ENCODE measurements at places on chromosomes 6 and 20.

GRCh38 chr6:149213829-149214228, 103.7 kb upstream of the TAB2 start:
- no peak for DNase-seq

DNA sequence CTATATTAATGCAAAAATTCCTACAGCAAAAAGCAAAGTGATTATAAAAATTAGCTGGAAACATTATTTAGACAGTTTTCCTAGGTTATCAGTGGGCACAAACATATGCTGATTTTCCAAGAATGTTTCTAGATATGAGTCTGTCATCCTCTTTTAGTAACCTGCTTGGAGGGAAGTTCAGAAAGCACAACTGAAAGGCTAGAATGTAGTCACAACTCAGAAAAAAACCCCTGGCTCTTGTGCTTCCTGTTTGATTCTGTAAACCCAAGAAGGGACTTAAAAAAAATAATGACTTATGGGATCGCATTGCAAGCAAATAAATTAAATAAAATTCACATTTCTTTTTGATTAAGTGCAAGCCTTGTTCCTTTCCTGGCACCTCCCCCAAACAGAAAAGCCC, 708.4 kb upstream of the EPHA7 start:
- DNase-seq: no peak

DNA sequence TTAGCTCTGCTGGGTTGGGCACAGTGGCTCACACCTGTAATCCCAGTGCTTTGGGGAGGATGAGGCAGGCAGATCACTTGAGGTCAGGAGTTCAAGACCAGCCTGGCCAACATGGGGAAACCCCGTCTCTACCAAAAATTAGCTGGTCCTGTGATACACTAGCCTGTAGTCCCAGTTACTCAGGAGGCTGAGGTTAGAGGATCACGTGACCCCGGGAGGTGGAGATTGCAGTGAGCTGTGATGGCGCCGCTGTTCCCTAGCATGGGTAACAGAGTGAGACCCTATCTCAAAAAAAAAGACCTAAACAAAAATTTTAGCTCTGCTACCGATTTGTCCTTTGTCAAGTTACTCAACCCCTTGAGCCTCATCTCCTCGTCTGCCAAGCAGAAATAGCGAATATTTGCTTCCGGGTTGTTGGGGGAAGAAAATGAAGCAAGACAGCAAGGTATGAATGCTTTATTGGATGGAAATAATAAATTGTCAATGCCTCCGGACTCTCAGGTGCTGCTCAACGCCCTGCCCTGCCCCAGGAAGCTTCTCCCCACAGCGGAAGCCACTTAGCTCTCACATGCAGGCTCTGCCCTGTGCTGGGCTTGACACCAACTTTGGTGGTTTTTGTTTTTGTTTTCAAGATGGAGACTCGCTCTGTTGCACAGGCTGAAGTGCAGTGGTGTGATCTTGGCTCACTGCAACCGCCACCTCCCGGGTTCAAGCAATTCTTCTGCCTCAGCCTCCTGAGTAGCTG, 24.9 kb upstream of the ITCH start:
- no peak for DNase-seq

DNA sequence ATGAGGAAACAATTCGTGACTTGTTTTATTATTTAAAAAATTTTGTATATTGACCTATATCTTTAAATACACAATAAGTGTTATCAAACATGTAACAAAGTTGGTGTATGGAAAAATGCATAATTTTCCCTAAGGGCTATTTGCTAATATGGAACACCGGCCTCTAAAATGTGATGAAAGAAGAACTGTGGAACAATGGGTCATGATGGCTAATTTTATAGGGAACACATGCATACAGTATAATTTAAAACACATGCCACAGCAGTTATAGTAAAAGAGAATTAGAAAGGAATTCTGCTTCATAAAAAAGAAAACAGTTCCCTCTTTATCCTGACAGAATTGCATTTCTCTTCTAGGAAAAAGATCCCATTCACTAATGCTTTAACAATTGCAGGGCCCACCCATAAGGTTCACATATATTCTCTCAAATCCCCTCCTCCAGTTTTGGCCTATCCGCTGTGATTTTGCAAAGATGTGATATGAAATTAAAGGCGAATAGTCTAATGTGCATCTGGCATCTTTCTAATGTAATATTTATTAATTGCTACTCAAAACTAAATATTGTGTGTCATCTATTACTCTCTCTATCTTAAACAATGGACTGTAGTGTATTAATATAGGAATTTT, 628.1 kb upstream of the CITED2 start:
- DNase-seq: peak; percentile 33

- no peak for DNase-seq
Observed at GRCh38 chr6:22028403-22029090, 268.3 kb downstream of the PRL start.

GRCh38 chr6:135419162-135419561, 78.4 kb downstream of the AHI1 start:
- peak; percentile 2 for DNase-seq

GRCh38 chr6:37125774-37126492, 44.0 kb upstream of the PIM1 start:
- no peak for DNase-seq

DNA sequence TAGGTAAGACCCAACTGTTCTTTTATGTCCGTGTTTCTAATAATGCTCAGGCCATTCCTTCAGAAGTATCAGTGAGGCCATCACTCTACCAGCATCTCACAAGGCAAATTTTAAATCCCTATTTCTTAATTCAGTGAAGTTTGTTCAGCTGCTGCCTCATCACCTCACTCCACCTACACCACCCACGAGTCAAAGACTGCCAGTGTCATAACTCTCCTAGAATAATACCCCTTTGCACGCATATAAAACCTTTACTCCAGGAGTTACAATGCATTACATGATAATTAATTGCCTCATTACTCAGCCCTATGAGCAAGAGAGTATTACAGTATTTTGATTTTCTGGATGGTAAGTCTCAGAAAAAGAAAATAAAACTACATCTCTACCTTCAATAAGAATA, 793.6 kb downstream of the TFAP2A start:
- DNase-seq: peak; percentile 6

DNA sequence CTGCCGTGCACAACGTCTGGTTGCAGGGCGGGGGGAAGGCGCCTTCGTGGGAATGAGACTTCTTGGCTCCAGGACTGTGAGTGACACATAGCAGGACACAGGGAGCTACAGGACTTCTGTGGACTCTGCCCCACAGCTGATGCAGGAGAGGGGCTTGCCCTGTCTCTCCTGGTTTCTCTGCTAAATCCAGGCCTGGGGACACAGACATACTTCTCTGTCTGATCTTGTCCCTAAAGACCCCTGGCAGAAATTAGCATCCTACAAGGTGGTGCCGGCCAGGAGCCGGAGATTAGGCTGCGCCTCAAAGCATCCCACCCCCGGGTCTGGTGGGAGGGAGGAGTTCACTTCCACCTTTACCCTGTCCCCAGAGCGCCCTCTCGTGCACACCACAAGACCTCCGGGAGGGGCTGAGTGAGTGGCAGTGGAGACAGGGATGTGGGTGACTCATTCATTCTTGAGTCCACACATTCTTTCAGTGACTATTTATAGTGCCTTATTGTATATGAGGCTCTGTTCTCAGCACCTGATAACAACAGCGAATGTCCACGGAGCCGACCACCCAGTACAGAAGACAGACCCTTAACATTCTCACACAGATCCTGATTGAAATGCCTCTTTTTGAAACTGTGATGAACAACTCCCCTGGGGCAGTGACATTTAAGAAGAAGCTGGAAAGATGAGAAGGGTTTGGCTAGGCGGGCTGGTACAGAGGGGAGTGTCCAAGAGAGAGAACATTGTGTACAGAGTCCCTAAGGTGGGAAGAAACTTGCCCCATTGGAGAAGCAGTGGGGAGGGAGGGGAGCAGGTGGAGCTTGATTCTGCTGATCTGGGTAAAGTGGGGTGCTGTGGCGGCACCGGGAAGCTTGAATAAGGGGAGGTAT, 39.0 kb downstream of the GMPR start:
- DNase-seq: peak; percentile 88

DNA sequence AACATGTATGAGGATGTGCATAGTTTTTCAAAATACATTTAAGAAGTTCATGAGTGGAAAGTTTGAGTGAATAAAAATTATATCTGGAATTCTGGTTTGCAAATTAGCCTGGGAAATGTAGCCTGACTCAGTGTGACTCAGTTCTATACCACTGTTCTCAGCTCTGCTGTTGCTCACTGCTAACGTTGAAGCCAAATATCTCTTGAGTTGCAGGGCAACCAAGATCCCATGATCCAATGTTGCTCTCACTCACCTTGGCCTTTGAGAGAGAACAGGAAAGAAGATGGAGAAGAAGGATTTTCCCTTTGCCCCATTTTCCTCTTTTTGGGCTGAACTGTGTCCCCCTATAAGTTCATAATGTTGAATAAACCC, 28.9 kb downstream of the PSMB9 start:
- DNase-seq: peak; percentile 68

GRCh38 chr20:15026759-15027158, 689.3 kb upstream of the FLRT3 start:
- DNase-seq: no peak

DNA sequence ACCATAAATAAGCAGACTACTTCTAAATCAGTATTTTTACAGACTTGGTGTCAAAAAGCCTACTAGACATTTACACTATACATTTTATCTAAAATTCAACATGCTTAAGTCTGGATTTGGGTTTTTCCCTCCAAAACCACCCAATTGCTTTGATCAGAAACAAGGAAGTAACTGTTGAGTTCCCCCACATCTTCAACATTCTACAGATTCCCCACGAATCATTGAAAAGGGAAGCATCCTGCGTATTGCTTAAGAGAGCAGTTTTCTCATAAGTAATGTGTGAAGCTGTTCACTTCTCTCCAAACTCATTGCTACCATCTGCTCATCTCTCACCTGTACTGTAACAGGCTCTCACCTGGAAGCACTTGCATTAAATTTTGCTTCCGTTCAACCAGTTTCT, 36.4 kb upstream of the RNF144B start:
- DNase-seq: no peak

GRCh38 chr20:9092113-9092512, 23.2 kb downstream of the PLCB4 start:
- DNase-seq: no peak

- no peak for DNase-seq
Observed at GRCh38 chr6:78513856-78514255, 353.5 kb upstream of the IRAK1BP1 start.

DNA sequence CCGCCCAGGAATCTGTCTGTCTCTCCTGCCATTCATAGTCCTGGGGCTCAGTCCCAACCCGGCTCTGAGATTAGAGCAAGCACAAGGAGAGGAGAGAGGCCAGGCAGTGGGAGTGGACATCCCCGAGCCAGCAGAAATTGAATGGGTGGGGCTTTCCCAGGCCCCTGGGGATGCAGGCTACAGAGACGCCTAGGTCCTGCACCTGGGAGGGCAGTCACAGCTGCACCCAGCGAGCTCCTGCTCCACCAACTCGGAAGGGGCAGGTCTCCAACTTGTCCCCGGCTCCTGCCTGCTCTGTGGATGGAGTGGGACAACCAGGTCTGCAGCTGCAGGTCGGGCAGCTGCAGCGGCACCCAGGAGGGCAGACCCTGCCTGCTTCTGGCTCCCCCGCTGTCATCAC, 11.1 kb upstream of the AIG1 start:
- DNase-seq: no peak

- no peak for DNase-seq
Observed at GRCh38 chr6:150745896-150746295, 119.6 kb upstream of the MTHFD1L start.

GRCh38 chr6:100509101-100509500, 44.4 kb upstream of the SIM1 start:
- no peak for DNase-seq

DNA sequence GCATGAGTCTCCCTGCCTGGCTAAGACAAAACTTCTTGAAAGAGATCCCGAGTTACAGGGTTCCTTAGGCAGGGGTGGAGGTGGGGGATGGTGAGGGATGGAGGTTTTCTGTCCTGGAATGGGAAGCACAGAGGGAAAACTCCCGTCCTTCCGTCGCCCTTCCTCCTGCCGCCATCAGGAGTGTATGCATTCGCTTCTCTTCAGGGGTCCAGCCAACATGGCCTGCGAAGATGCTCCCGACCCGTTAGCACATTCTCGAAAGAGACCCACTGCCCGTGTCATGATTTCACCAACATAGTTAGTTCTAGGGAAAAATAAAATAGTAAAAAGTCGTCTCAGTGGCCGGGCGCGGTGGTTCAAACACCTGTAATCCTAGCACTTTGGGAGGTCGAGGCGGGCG, 37.1 kb downstream of the KIF25 start:
- DNase-seq: no peak

- no peak for DNase-seq
Observed at GRCh38 chr6:102417368-102417998, 1024.0 kb downstream of the GRIK2 start.

GRCh38 chr6:88024696-88025095, 22.9 kb upstream of the SPACA1 start:
- DNase-seq: no peak

DNA sequence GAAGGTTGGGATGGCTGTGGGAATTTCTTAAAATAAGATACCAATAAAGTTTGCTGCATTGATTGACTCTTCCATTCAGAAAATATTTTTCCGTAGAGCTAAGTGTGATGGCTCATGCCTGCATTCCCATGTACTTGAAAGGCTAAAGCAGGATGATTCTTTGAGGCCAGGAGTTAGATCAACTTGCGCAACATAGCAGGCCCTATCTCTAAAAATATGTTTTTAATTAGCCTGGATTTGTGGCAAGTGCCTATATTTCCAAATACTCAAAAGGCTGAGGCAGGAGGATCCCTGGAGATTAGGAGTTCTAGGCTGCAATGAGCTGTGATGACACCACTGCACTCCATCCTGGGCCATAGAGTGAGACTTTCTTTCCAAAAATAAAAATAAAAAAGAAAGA, 431.2 kb upstream of the PTCHD4 start:
- no peak for DNase-seq

DNA sequence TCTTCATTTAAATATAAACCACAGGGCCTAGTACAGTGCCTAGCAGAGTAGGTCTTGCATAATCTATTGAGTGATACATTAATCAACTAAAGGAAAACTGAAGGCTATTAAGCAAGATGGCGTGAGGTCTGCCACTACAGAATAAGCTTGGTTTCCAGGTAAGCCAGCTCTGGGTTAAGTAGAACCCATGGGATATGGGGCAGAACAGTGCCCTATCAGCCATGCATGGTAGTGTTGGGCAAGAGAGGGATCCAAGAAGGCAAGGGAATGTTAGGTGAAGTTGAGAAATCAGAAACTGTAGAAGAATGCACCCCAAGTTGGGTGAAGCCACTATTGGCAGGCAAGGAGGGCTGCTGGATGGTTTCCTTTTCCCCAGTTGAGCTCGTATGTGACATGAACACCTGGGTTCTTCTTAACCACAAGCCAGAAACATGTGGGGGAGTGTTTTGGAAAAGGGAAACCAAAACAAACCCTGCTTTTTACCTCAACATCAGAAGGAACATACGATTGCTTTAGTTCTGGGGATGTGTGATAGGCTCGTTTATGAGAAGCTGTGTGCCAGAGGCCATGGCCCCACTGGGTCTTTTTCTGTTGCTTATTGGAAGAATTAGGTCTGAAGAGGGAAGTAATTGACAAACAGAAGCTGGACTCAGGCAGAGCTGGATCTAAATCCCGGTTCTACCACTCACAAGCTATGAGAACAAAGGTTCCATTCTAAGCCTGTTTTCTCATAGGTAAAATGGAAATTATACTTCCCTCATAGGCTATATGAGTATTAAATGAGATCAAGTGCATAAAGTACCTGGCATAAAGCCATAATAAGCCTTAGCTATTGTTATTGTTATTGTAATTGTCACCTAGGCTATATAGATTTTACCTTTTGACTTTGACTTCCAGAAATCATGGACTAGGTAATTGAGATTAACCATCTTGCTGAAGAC, 33.5 kb downstream of the NEDD9 start:
- no peak for DNase-seq

Measured in AG08395 (cell line).